ENCODE measurements at places on chromosomes 7 and 10.

DNA sequence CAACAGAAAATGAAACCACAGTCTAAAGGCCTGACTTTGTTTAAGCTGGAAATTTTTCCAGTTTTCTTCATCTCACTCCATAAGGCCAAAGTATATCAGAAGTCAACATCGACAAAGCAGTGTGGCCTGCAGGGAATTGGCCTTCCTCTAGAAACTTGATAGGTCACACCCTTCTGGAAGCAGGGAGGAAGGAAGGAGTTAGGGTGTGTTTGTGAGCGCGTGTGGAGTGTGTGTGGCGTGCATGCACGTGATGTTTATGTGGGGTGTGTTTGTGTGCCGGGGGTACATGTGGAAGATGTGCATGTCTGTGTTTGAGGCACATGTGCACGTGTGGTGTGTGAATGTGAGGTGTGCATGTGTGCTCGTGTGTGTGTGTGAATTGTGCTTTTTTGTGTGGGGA lies 28.6 kb downstream of the ZC3HAV1 start:
- no peak for DNase-seq

GRCh38 chr10:112258407-112258806 lies 24.8 kb upstream of the TECTB start:
- DNase-seq, result no peak

GRCh38 chr7:43649755-43650274 lies 66.9 kb downstream of the STK17A start:
- DNase-seq, result no peak

DNA sequence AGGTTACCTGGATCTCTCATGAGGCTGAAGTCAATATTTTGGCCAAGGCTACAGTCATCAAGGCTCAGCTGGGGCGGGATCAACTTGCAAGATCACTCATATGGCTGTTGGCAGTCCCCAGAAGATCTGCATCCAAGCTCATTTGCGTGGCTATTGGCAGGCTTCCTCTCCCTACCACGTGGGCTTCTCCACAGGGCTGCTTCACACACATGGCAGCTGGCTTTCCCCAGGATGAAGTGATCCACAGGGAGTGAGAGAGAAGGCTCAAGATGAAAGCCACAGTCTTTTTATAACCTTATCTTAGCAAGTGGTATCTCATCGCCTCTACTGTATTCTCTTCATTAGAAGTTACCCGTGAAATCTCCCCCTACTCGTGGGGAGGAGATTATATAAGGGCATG lies 167.4 kb downstream of the TMEM26 start:
- DNase-seq, result no peak

- no peak for DNase-seq
Observed at GRCh38 chr7:102410918-102411317, 14.8 kb downstream of the PRKRIP1 start.

GRCh38 chr7:117218700-117219099 lies 104.2 kb downstream of the WNT2 start:
- no peak for DNase-seq

DNA sequence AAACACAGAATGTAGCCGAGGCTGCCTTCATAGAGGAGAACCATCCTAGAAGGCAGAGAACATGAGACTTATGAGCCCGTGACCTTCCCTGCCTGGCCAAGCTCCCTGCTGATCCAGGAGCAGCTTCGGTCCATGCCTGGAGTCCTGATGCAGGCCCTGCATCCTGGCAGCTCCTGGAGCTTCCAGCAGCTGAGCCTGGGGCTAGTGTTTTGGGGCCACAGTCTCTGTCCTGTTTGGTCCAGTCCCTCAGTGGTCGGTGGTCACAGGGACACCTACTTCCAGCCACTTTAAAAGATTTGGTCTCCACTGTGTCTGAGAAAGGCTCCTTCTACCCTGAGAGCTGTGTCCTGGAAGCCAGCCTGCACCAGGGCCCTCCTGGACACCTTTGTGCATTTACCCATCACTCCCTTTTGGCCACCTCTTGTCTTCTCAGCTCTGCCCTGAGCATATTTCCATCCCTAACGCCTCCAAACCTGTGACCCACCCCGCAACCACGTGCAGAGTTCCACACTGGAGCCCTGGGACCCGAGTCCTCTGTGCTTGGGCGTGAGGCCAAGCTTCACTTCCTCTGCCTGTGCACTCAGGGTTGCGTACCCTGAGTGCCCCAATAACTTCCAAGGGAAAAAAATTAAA lies 315.2 kb upstream of the ZNF32 start:
- DNase-seq, result no peak

GRCh38 chr10:28445516-28445915 lies 87.4 kb upstream of the WAC start:
- DNase-seq, result no peak

GRCh38 chr7:156684661-156685060 lies 44.1 kb downstream of the RNF32 start:
- DNase-seq, result no peak

- peak; percentile 28 for DNase-seq
Observed at GRCh38 chr7:133355325-133355708, 102.4 kb downstream of the EXOC4 start.

DNA sequence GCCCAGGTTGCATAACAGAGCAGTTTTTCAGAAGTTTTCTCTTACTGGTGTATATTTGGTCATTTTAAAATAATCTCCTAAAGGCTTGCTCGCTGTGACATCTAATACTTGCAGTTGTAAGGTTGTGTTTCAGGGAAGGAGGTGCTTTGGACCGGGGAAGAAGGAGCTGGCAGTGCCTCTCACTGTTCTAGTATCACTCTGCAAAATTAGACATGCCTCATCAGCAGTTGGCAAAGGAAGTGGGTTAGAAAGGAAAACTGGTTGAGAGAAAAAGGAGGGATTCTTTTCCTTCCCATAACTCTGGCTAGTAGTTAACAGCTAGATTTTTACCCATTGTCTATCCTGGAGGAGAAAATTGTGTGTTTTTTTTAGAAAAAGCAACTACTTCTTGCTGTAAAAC lies 34.8 kb downstream of the CUL1 start:
- no peak for DNase-seq

GRCh38 chr7:143008007-143008901 lies 18.7 kb downstream of the OR9A2 start:
- DNase-seq, result peak; percentile 86

GRCh38 chr7:130441408-130441869 lies 623 bp upstream of the CEP41 start:
- peak; percentile 93 for DNase-seq

DNA sequence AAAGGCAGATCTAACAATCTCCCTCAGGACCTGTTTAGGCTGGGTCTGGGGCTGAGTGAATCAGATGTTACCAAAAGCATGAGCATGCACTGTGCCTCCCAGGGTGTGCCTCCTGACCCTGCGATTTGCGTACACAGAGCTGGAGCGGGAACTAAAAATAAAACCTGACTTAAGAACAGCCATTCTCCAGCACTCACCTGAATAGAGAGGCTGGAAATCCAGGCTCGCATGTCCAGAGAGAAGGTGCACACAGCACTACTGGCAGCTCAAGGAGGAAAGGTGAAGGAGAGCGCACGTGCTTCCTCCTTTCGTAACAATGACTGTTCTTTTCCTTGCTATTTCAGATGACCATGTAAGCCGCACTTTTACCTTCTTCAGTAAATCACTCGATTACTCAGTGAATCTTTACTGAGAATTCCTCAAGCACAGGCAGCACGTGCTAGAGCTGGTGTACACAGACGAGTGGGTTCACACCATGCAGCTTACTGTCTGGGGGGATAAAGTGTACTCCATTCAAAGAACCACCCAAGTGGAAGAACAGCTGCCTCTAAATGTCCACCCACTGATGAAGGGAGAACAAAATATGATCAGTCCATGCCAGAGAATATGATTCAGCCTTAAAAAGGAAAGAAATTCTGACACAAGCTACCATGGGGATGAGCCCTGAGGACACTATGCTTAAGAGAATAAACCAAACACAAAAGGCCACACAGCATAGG lies 45.6 kb downstream of the SFMBT2 start:
- DNase-seq, result no peak

DNA sequence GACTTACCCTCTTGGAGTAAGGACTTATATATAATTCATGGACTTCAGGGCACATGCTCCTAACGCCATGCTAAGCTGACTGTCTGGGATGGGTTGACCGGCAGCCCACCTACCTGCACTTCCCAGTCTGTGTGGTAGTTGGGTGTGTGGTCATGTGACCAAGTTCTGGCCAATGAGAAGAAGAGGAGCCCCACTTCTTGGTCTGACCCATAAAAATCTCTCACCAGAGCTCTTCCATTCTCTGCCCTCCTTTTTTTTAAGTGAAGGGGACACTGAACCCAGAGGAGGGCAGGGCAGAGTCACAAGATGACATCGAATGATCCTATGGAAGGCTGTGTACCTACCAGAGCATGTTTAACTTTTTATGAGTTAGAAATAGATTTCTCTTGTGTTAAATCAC lies 370.1 kb downstream of the FRMD4A start:
- no peak for DNase-seq

GRCh38 chr10:97726636-97727178 lies 10.2 kb upstream of the ZFYVE27 start:
- peak; percentile 92 for DNase-seq

DNA sequence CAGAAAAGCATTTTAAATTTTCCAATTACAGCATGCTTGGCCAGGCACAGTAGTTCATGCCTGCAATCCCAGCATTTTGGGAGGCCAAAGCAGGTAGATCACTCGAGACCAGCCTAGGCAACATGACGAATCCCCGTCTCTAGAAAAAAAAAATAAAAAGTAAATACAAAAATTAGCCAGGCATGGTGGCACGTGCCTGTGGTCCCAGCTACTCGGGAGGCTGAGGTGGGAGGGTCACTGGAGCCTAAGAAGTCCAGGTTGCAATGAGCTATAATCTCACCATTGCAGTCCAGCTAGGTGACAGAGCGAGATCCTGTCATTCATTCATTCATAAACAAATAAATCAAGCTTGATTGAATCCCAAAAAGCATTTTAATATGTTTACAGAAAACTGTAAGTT lies 234.9 kb downstream of the PARD3 start:
- no peak for DNase-seq

DNA sequence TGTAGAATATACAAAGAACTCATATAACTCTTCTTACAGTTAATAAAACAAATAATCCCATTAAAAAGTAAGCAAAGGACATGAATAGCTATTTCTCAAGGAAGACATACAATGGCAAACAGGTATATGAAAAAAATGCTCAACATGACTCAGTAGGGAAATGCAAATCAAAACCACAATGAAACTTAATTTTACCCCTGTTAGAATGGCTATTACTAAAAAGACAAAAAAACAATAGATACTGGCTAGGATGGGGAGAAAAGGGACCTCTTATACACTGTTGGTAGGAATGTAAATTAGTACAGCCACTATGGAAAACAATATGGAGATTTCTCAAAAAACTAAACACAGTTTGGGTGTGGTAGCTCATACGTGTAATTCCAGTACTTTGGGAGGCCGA lies 37.8 kb downstream of the HERPUD2 start:
- no peak for DNase-seq

DNA sequence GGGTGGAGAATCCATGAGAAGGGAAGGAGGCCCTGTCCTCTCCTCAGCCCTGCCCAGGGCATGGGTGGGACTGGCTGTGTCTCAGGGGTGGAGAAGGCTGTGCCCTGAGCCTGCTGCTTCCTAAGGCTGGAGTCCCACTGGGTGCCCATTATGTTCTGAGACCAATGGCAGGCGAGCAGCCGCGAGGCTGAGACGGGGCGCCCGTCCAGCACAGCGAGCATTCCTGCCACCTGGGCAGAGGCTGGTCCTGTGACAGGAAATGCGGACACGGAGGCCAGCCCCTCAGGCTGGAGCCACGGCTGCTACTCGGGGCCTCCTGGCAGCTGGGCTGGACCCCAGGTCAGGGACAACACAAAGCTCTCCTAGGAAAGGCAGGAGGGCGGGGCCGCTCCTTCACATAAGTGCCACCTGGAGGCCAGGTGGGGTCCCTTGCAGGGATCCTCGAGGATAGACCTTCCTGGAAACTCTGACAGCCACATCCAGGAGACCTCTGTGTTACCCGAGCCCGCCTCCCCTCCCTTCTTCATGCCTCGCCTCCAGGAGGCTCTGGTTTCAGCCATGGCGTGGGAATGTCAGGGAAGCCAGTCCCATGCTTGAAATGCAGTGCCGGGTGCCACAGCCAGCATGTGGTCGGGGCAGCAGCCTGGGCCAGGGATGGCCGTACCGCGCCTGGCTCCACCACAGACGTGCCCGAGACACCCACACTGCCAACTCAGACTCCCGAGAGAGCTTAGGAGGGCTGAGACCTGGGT lies 173.9 kb downstream of the USP6NL start:
- peak; percentile 82 for DNase-seq

DNA sequence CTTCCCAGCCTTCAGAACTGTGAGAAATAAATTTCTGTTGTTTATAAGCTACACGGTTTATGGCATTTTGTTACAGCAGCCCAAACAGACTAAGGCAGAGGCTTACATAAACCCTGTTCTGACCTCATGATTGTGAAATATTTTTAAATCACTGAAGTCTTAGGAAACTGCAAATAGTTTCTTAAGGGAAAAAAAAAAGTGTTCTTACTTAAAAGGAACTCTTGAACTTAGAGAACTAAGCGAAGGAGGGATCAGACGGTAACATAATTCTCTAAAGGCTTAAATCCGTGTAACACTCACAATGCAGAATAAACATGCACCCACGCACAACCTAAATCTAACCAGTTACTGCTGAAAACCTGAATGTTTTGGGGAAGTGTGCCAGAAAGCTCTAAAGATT lies 749.1 kb upstream of the LRRTM3 start:
- no peak for DNase-seq

DNA sequence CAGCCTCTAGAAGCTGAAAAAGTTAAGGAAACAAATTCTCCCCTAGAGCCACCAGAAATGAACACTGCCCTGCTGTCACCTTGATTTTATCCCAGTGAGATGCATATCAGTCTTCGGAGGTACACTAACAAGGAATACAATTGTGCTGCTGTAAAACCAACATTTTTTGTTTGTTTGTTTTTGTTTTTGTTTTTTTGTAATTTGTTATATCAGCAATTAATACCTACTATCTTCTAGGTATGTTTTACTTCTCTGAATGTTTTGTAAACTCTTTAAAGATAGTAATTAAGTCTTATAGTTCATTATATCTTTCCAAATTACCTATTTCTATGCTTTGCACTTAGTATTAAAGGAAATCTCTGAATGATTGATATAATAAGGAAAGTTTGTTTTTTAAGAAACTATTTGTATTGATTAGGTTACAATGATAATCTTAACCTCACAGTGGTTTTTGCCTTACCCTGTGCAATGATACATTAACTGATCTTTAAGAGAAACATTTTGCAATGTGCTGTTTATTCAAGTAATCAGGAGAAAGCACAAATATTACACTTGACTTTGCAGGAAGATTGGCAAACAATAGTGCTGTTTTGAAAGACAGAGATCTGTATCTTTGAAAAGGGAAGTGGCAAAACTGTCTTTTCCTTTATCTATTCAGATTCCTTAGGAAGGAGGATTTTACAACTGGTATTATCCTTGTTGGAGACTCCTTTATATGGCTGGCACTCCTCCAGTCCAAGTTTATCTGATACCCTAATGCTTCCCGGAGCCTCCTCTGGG lies 11.3 kb upstream of the HGF start:
- DNase-seq, result no peak

GRCh38 chr10:114394531-114394930 lies 9.8 kb downstream of the AFAP1L2 start:
- DNase-seq, result no peak

- no peak for DNase-seq
Observed at GRCh38 chr10:73586583-73586984, 4.6 kb downstream of the USP54 start.

GRCh38 chr7:154425271-154425670 lies 373.1 kb downstream of the DPP6 start:
- no peak for DNase-seq

All from GM23338 (cell line).